ENCODE measurements at places on chromosomes 16 and 17. TPM values are rescaled to one million over a fixed set of nuclear protein-coding genes. Genes with fewer than 3 reads are reported as not detected.

DNA sequence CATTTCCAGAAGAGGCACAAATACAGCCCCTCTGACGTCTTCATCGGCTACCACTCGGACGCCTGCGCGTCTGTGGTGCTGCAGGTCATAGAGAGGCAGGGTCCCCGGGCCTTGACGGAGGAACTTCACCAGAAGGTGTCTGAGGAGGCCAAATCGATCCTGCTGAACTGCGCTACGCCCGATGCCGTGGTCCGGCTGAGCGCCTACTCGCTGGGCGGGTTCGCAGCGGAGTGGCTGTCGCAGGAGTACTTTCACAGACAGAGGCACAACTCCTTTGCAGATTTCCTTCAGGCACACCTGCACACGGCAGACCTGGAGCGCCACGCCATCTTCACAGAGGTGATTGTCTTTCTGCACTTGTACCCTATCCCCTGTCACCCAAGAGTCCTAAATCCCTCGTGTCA is 67.0 kb upstream of the ENDOV start:
- DNase-seq: no peak
- H3K36me3 ChIP-seq: no peaks in the 10 kb centered on the region
- H3K4me3 ChIP-seq: no peak overlapping the region
- no peaks in the 10 kb centered on the region for H3K27me3 ChIP-seq
- H3K4me1 ChIP-seq: no peaks in the 10 kb centered on the region

GRCh38 chr16:54522584-54522983 is 236.0 kb upstream of the IRX3 start:
- no peak for DNase-seq
- no peaks in the 10 kb centered on the region for H3K4me1 ChIP-seq
- no peak overlapping the region for H3K27ac ChIP-seq
- no peaks in the 10 kb centered on the region for H3K27me3 ChIP-seq
- H3K36me3 ChIP-seq: no peaks in the 10 kb centered on the region

The EXOC3L1 gene
- 0.71 TPM for polyA plus RNA-seq

The TEKT5 gene
- polyA plus RNA-seq: 0.34 TPM

DNA sequence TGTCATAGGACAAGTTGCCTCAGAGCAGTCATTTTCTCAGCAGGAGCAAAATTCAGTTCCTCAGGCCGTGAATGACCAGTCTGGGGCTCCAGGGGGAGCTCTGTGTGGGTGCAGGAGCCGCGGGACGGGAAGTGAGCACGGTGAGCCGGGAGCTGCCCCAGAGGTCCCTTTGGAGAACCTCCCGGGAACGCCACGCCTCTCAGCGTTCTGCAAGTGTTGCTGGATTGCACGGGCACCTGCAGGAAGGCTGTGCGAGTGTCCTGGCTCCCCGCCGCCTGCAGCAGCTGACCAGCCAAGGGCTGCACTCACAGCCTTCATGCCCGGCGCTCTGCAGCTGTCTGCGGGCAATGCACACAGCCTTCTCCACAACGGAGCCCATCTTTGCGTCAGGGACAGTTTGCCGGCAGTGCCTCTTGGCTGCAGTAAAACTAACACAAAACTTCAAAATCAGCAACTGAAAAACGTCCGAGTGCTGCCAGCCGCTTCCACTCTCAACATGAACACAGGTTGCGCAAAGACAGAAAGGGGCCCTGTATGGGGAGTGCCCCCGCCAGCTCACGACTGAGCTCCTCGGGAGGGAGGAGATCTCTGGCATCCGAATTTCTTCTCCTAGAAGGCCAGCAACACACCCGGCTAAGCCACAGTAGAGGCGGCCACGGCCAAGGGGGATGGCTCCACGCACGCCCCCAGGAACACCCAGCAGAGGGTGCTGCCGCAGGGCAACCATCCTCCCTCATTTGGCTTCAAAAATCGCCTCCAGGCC is 16.0 kb downstream of the NDUFAF8 start:
- no peaks in the 10 kb centered on the region for H3K27me3 ChIP-seq
- H3K27ac ChIP-seq: peak overlapping the region; percentile 39
- H3K36me3 ChIP-seq: peaks cover 60% of the 10 kb centered on the region
- peaks cover 15% of the 10 kb centered on the region for H3K4me1 ChIP-seq
- peak; percentile 61 for DNase-seq
- no peak overlapping the region for H3K4me3 ChIP-seq

The BCL6B gene
- polyA plus RNA-seq: 9.3 TPM

DNA sequence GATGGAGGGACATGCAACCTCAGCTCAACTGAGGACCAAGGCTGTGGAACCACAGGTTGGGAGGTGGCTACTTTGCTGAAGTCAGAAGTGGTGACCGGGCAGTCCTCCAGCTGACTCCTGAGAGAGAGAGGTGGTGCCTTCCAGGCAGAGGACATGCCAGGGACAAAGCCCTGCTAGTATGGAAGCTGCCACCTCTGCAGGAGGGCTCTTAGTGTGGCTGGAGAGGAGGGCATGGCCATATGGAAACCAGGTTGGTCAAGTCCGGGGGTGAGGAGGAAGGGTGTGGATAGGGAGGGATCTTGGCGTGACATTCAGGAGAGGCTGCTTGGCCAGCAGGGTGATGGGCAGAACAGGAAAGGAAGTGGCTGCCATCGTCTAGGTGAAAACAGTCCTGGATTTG is 5.7 kb downstream of the C16orf86 start:
- H3K4me1 ChIP-seq: peaks cover 17% of the 10 kb centered on the region
- H3K36me3 ChIP-seq: no peaks in the 10 kb centered on the region
- no peak for DNase-seq
- no peak overlapping the region for H3K27ac ChIP-seq
- H3K27me3 ChIP-seq: no peaks in the 10 kb centered on the region

The MYL11 gene
- polyA plus RNA-seq: 2.7 TPM

DNA sequence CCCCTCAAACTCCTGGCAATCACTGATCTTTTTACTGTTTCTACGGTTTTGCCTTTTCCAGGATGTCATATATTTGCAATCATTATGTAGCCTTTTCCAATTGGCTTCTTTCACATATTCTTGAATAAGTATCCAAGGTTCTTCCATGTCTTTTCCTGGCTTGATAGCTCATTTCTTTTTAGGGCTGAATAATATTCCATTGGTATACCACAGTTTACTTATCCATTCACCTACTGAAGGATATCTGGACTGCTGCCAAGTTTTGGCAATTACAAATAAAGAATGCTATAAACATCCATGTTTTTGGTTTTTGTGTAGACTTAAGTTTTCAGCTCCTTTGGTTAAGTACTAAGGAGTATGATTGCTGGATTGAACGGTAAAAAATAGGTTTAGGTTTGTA is 16.0 kb downstream of the GPATCH8 start:
- no peaks in the 10 kb centered on the region for H3K4me1 ChIP-seq
- no peak for DNase-seq
- H3K36me3 ChIP-seq: no peaks in the 10 kb centered on the region

- no peak for DNase-seq
Measured at GRCh38 chr16:23520500-23520899, 10.2 kb upstream of the GGA2 start.

DNA sequence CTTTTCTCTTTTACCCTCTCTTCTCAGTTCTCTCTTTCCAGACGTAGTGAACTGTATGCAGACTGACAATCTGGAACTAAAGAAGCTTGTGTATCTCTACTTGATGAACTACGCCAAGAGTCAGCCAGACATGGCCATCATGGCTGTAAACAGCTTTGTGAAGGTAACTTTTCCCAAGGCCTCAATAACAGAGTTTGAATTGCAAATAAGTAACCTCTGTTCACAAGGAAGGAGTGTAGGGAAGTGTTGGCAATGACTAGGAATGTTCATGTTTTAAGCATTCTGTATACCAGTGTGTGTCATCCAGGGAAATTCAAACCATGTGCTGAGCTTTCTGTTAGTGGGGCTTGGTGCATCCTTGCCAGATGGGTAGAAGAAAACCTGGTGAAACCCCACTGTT is 18.6 kb downstream of the AP2B1 start:
- no peak overlapping the region for H3K27ac ChIP-seq
- H3K4me1 ChIP-seq: no peaks in the 10 kb centered on the region
- no peak overlapping the region for H3K4me3 ChIP-seq
- DNase-seq: no peak

- H3K4me1 ChIP-seq: no peaks in the 10 kb centered on the region
- no peak for DNase-seq
- H3K36me3 ChIP-seq: no peaks in the 10 kb centered on the region
- H3K4me3 ChIP-seq: no peak overlapping the region
Measured at GRCh38 chr17:6191405-6192324, 121.5 kb downstream of the WSCD1 start.

DNA sequence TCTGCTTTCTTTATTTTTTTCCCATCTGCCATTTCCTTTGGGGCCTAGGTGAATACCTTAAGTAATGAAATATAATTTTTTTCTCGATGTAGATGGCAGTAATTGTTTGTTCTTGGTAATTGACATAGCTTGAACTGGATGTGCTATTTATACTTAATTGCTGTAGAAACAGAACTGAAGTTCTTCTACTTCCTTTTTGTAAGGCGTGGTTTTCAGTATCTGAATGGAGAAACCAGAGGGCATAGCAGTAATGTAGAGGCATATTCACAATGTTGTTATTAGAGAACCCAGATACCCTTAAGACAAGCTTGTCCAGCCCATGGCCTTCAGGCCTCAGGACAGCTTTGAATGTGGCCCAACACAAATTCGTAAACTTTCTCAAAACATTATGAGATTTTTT is 16.4 kb downstream of the ATP6V0A1 start:
- no peak overlapping the region for H3K4me3 ChIP-seq
- H3K27ac ChIP-seq: no peak overlapping the region
- DNase-seq: no peak

The LGALS9B gene
- not detected for polyA plus RNA-seq

GRCh38 chr17:49482144-49482817 is 12.8 kb upstream of the NGFR start:
- no peak overlapping the region for H3K27ac ChIP-seq
- peaks cover 21% of the 10 kb centered on the region for H3K27me3 ChIP-seq
- no peak for DNase-seq
- H3K4me3 ChIP-seq: no peak overlapping the region

DNA sequence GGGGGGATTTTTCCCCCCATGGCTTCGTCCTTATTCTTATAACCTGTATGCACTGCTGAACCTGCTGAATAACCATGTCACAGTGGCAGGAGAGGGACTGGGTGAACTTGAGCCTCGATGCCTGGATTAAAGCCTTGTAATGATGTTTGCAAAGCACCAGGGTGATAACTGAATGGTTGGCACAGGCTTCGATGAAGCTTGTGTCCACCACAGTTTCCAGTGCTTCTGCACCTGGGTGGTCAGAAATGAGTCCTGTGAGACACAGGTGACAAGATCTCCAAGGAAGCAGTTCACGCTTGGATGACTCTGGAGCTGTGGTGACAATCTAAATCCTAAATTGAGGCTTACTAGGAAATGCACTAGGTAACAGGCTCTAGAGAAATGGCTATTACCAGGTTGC is 729.3 kb downstream of the MAF start:
- no peaks in the 10 kb centered on the region for H3K36me3 ChIP-seq
- no peaks in the 10 kb centered on the region for H3K27me3 ChIP-seq
- no peak overlapping the region for H3K4me3 ChIP-seq
- DNase-seq: no peak
- peaks cover 5% of the 10 kb centered on the region for H3K4me1 ChIP-seq
- H3K27ac ChIP-seq: no peak overlapping the region

DNA sequence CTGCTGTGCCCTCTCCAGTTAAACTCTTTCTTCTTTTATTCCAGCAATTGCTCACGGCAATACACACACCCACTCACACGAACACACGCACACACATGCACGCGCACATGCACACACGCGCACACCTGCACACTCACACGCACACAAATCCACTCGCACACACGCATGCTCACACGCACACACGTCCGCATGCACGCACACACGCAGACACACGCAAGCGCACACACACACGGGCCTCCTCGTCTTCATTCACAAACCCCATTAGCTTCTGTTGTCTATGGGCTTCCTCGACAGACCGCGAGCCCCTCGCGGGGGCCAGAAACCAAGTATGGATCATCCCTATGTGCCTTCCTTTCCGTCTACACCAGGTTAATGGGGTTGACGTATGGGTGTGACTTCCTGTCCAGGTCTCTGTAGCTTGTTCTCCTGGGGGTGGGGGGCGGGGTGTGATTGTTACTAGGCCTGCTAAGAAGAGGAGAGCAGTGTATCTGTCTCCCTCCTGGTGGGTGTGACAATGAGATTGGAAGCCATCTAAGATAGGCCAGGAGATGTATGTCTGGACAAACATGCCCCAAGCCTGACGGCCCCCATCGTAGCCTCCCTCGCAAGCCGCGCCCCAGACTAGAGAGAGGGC is 670 bp upstream of the CTF1 start:
- peak; percentile 27 for DNase-seq
- peaks cover 40% of the 10 kb centered on the region for H3K4me1 ChIP-seq
- no peaks in the 10 kb centered on the region for H3K27me3 ChIP-seq

- H3K27me3 ChIP-seq: no peaks in the 10 kb centered on the region
- peak overlapping the region; percentile 92 for H3K27ac ChIP-seq
- H3K36me3 ChIP-seq: no peaks in the 10 kb centered on the region
- DNase-seq: peak; percentile 40
- peak overlapping the region; percentile 74 for H3K4me3 ChIP-seq
Measured at GRCh38 chr16:2904922-2905240, 6.8 kb upstream of the FLYWCH1 start.

GRCh38 chr17:32807577-32807976 is 69.3 kb downstream of the MYO1D start:
- no peak for DNase-seq
- H3K27ac ChIP-seq: no peak overlapping the region
- no peaks in the 10 kb centered on the region for H3K36me3 ChIP-seq
- peaks cover 5% of the 10 kb centered on the region for H3K4me1 ChIP-seq
- H3K27me3 ChIP-seq: no peaks in the 10 kb centered on the region
- no peak overlapping the region for H3K4me3 ChIP-seq

DNA sequence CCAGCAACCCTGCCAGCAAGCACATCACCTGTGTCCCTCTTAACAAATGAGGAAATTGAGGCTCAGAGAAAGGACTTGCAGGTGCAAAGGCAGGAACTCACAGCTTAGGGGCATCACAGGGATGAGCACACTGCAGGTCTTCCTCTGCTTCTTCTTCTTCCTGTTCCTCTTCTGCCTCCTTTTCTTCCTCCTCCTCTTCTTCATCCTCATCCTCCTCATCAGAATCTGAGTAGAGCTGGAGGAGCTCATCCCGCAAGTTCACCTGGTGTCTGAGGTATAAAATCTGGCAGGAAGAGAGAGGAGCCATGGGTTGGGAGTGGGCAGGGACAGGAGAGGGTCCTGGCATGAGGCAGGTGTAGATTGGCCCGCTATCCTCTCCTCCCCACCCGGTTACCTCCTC is 2.6 kb downstream of the HAP1 start:
- peaks cover 14% of the 10 kb centered on the region for H3K4me1 ChIP-seq
- H3K27me3 ChIP-seq: peaks cover 27% of the 10 kb centered on the region
- no peaks in the 10 kb centered on the region for H3K36me3 ChIP-seq

The PRKCB gene
- polyA plus RNA-seq: 1.7 TPM

Data from adrenal gland (tissue), 19 donors.